ENCODE measurements at places on chromosomes 6 and 20.

DNA sequence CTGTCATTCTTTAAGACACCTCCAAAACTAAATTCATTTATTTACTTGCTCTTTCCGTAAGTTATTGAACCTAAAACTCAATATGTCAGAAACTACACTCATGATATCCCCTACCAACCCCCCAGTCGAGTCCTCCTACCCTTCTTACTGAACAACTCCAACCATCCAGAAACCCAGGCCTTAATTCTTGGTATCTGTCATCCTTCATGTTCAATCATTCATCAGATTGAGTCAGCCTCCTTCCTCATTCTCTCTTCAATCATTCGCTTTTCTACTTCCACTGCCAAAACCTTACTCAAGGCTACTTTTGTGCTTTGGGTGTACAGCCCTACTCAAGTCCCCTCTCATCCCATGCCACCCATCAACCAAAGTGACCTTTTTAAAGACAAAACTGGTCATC is 95.7 kb downstream of the SMLR1 start:
- no peak for DNase-seq

DNA sequence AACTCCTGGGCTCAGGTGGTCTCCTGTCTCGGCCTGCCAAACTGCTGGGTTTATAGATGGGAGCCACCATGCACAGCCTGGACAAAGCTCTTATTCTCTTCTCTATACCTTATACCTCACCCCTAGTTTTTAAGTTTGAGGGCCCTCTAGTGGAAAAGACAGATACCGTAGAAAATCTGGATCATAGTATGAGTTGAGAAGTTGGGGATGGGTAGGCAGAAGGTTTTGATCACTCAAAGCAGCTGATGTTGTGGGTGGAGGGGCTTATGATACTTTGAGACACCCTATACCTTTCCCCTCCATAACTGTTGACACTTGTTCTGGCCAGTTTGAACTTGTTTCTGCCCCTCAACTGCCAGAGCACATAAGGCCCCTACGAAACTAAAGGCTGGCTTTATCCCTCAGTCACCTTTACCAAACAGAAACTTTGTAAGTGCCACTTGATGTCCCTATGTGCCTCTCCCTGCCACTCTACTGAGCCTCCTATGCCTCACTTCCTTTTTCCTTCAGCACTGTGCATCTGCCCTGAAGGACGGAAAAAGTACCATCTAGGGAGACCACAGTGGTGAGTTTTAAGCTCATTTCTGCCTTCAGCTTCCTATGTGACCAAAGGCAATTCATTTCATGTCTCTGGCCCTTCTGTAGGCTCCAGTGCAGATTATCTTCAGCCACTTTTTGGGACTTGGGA is 28.6 kb downstream of the RALY start:
- DNase-seq = no peak

DNA sequence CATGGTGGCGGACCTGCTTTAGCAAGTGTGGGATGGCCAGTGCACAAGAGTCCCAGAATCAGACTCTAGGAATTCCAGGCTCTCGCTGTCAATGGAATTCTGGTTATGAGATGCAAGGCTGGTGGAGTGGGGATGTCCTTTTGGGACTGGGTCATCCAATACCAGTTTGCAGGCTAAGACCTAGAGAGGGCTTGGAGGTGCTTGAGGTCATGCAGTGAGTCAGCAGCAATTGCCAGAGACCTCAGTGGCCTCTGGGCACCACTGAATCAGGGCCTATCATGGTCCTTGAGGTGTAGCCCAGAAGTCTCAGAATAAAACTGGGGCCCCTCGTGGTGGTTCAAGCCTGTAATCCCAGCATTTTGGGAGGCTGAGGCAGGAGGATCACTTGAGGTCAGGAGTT is 1.4 kb upstream of the SCRT2 start:
- no peak for DNase-seq

GRCh38 chr6:75906871-75907270 is 157.8 kb downstream of the MYO6 start:
- no peak for DNase-seq

- no peak for DNase-seq
Measured at GRCh38 chr6:27129095-27129815, 118.2 kb upstream of the PRSS16 start.

DNA sequence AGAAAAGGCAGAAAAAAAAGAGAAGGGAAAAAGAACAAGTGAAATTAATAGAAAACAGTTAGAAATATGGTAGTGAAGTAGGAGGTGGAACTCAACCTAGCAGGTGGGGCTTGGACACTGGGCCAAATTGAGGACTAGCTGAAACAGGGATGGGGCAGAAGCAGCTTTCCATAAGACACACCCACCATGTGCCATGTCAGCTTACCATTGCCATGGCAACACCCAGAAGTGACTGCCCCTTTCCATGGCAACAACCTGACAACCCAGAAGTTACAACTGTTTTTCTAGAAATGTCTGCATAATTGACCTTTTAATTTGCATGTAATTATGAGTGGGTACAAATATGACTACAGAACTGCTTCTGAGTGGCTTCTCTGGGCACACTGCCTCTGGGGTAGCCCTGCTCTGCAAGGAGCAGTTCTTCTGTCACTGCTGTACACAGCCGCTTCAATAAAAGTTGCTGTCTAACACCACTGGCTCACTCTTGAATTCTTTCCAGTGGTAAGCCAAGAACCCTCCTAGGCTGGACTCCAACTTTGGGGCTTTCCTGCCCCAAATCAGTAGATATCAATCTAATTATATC is 35.9 kb upstream of the SLC24A3 start:
- no peak for DNase-seq

GRCh38 chr20:3797592-3798372 is 1.7 kb downstream of the CDC25B start:
- peak; percentile 43 for DNase-seq

- DNase-seq = no peak
Measured at GRCh38 chr6:109360791-109361190, 21.5 kb downstream of the CD164 start.

GRCh38 chr6:137879299-137879698 is 12.2 kb downstream of the TNFAIP3 start:
- no peak for DNase-seq

- no peak for DNase-seq
Measured at GRCh38 chr6:104240865-104241264, 618.9 kb downstream of the HACE1 start.

- DNase-seq = no peak
Measured at GRCh38 chr6:118869894-118870589, 23.9 kb upstream of the ASF1A start.

GRCh38 chr6:143692696-143693095 is 14.9 kb downstream of the PHACTR2 start:
- DNase-seq = no peak

DNA sequence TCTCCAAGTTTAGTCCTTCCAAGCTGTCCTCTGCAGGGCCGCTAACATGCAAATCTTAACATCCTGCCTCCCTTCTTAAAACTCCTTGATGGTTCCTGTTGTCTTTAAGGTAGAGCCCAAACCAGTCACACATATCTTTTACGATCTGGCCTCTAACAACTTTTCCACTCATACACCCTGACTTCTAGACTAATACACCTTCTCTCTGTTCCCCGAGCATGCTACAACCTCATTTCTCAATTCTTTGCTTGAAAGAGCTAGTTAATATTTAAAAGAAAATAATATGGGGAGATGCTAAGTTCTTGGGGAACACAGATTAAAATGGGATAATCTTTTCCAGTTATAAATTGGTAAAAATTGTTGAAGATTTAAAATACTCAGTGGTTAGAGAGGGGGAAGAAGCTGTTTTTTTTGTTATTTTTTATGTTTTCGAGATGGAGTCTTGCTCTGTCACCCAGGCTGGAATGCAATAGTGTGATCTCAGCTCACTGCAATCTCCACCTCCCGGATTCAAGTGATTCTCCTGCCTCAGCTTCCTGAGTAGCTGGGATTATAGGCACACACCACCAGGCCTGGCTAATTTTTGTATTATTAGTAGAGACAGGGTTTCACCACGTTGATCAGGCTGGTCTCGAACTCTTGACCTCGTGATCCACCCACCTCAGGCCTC is 250.7 kb downstream of the MAFB start:
- no peak for DNase-seq

- DNase-seq = no peak
Measured at GRCh38 chr20:32116079-32116521, 6.6 kb downstream of the TM9SF4 start.

- peak; percentile 70 for DNase-seq
Measured at GRCh38 chr20:63102721-63103375, 96.1 kb upstream of the BHLHE23 start.

GRCh38 chr20:58103961-58104360 is 124.5 kb downstream of the ANKRD60 start:
- no peak for DNase-seq

DNA sequence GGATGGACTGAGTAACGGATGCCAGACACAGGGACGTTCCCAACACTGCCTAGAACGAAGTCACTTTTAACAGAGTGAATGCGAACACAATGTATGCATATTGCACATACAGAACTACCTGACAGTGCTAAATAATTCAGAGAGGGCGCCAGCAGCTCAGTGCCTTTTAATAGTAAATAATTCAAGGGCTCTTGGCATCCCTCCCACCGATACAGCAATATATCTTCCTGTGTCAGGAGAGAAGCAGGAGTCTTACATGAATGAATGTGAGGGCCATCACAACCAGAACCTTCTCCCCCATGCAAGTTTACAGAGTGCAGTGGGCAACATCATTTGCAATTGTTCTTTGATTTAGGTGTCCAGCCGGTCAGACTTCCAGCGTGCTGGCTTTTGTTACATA is 88.4 kb upstream of the KCNG1 start:
- DNase-seq = no peak

GRCh38 chr20:9166153-9166780 is 97.4 kb downstream of the PLCB4 start:
- DNase-seq = no peak

DNA sequence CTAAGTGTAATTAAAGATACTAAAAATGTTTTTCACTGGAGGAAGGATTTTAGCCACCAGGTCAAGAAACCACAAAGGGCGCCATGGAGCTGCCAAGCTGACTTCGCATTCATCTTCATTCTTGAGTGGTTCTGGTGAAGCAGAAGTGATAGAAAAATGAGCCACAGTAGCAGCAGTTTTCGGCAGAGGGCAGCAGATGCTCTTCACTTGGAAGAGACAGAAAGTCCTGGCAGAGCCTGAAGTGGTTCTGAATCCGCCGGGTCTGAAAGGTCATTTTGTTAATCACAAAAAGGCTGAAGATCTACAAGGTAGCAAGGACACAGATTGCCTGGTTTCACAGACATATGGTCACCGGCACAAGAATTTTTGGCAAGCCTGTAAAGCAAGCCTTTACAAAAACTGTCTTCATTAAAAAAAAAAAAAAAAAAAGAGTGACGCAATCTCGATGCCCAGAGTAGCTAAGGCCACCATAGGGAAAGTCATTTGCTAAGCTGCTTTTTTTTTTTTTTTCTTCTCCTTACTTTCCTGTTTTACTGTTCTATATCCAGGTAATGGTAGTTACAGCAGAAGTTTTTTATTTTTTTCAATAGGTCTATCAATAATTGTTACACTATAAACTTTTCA is 345.1 kb upstream of the AGPAT4 start:
- DNase-seq = no peak

- DNase-seq = no peak
Measured at GRCh38 chr6:3473773-3474172, 16.9 kb upstream of the SLC22A23 start.

GRCh38 chr6:96649926-96650325 is 87.0 kb downstream of the FHL5 start:
- no peak for DNase-seq

DNA sequence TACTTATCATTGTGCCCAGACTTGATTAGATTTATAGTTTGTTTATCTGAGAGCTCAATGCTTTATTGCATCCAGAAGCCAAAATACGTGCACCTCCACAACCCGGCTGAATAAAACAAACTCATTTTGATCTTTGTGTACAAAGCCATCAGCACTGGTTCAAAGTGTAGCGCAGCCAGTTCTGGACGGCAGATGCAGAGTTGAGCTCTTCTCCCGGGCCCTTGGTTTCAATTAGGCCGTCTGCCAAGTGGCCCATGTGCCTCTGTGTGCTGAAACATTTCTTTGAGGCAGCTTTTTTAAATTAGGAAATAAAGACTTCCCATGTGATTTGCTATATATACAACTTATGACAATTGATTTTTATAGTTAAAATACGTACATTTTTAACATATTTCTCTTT is 96.2 kb upstream of the RSPO3 start:
- no peak for DNase-seq

DNA sequence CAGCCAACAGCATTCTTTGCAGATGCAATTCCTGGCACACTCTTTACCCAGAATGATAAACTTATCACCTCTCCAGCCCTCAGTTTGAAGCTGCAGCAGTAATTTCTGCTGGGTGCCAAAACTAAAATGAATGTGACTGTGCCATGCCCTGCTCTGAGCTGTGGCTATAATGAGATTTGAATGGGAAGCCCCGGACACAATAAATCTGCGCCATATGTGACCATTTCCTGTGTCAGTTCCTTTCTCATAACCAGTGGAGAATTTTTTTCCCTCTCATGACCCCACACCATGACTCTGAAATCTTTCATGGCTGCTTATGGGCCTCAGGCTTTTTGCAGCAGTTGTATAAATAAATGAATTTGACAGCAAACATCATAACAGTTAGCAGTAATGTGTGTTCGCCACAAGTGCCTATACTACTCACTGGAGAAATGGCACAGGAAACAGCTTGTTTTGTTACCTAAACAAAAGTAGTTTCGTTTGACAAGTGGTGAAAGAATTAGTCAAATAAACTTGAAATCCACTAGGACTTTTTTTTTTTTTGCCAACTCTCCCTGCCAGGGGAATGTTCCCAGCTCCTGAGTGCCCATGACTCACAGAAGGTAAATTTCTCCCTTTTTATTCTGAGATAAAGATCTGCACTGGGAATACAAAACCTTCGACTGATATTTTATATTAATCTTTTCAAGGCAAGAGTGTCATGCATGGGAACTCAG is 408.4 kb downstream of the PKHD1 start:
- no peak for DNase-seq

- no peak for DNase-seq
Measured at GRCh38 chr6:93550551-93551276, 131.4 kb upstream of the EPHA7 start.

DNA sequence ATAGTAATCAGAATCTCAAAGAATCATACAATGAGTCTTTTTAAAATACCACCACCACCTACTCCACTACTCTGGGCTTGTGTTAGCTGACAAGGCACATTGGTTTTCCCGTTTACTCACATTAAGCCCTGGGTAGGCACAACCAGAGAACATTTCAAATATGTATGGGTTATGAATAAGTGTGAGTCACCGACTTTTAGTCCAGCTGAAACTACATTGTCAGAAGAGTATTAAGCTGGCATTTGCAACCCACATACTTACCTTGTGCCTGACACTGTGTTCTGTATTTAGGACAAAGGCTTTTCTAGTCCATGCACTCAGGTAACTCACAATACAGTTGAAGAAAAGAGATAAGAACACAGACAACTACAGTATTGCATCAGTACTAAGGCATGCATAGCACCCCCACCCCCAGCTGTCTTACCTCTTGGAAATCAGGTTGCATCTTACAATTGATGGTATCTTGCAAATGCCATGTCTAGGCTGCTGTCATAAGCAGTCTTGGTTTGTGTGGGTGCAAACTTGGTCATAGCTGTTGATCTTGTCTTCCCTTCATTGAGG is 40.3 kb upstream of the AHI1 start:
- DNase-seq = no peak

- DNase-seq = no peak
Measured at GRCh38 chr20:40892642-40893041, 136.0 kb upstream of the TOP1 start.

Data from activated CD4-positive, alpha-beta T cell treated with anti-CD3 and anti-CD28 coated beads, Interleukin-2, amount 50 U/mL, for 1 hour (primary cell).